ENCODE measurements at places on chromosomes 7 and 10.

DNA sequence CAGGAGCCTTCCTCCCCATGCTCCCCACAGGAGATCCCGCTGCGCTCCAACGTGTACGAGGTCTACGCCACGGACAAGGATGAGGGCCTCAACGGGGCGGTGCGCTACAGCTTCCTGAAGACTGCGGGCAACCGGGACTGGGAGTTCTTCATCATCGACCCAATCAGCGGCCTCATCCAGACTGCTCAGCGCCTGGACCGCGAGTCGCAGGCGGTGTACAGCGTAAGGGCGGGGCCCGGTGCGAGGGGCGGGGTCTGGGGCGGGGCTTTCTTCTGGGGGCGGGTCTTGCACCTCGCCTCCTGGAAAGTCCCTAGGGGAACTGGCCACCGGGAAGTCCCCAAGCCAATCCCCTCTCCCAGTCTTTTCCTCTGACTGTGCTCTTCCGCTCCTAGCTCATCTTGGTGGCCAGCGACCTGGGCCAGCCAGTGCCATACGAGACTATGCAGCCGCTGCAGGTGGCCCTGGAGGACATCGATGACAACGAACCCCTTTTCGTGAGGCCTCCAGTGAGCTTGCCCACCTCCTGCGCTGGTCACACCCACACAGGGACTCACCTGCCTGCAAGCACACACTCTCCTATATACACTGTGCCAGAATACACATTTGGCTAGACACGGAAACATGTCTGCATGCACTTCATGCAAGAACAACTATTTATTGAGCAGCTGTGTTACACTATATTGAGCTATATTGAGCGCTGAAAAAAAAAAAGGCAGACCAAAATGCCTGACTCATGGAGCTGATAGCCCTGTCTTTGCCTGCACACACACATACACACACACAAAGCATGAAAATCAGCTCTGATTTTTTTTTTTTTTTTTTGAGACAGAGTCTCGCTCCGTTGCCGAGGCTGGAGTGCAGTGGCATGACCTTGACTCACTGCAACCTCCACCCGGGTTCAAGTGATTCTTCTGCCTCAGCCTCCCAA, 32.7 kb upstream of the VSIR start:
- no peak for DNase-seq

DNA sequence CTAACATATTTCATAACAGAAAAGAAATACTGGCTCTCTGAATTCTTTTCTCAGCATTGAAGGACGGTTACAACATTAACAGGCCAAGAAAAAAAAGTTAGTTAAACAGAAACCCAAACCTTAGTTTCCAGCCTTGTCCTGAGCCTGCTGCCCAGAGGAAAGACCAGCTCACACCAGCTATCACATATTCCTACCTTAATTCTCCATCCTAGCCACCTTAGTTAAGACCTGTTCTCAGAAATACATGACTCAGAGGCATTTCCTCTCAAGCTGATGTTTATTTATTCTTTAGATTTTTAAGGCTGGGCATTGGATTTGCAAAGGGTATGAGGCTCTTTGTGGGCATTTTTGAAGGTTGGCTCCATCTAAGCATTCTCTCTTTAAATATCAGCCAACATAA, 34.3 kb upstream of the ADAM12 start:
- no peak for DNase-seq

GRCh38 chr10:91887272-91888076, 21.8 kb downstream of the FGFBP3 start:
- no peak for DNase-seq

GRCh38 chr10:1529806-1530413, 207.4 kb downstream of the ADARB2 start:
- DNase-seq = no peak

DNA sequence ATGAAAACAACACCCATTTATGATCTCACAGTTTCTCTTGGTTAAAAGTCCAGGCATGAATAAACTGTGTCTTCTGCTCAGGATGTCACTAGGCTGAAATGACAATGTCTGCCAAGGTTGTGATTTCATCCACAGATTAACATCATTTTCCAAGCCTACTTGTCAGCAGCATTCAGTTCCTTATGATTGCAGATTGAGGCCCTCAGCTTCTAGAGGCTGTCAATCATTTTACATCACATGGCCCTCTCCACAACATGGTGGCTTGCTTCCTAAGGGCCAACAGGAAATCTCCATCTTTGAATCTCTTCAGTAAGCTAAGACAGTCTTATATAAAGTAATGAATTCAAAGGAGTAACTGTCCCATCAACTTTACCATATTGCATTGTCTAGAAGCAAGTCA, 377.6 kb downstream of the ANKRD7 start:
- no peak for DNase-seq

GRCh38 chr10:100996678-100997359, 2.8 kb upstream of the LZTS2 start:
- DNase-seq = no peak
